WERI-Rb-1 (cell line): ENCODE measurements at places on chromosomes 11 and 22.
A peak's percentile ranks its signal among the peaks of the same experiment; 100 is the strongest.

DNA sequence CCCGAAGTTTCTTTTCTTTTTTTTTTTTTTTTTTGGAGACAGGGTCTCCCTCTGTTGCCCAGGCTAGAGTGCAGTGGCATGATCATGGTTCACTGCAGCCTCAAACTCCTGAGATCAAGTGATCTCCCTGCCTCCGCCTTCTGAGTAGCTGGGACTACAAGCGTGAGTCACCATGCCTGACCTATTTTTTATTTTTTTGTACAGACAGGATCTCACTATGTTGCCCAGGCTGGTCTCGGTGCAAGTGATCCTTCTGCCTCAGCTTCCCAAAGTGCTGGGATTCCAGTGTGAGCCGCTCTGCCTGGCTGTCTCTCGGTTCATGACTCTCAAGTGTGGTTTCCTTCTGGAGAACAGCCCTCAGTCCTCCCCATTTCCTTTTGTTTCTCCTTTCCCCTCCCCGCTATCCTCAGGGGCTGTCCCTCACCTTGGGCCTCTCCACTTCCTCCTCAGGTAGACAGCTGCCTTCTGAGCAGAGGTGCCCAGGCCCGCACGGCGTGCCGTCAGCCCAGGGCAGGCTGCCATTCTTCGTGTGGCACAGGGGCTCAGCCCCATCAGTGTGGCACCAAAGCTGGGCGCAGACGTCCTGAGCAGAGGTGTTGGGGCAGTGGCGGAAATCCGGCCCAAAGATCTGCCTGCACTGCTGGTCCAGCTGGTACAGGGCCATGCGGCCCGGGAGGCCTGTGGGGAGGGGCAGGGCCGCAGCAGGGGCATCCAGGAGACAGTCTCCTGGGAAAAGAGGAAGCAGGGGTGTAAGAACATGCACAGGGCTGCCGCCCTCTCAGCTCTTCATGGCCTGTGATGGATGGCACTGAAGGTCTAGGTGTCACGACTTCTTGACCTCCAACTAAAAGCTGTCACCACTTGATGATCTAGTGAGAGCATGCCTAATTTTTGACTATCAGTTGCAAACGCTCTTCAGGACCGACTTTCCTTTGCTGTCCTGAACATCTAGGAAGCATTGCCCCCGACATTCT is 14.0 kb downstream of the ADAMTS8 start:
- no peak for DNase-seq

DNA sequence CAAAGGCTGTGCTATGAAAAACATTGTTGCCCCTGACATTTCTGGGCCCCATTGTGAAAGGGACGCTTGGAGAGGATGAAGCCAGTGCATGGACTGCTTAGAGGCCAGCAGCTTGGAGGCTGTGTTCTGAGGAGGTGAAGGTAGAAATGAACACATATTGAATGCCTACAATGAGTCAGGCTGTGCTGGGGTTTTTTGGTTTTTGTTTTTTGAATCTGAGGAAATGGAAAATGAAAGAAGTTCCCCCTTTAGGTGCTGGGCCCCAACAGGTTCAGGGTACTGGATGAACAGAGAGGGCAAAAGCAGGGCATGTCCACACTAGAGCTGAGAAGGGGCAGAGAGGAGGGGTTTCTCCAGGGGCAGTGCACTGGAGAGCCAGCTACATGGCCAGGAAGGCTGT is 166.1 kb upstream of the API5 start:
- no peak for DNase-seq

- DNase-seq, result no peak
Observed at GRCh38 chr11:86383041-86383955, 8.6 kb downstream of the CCDC81 start.

- DNase-seq, result no peak
Observed at GRCh38 chr11:27354359-27354965, 8.6 kb downstream of the CCDC34 start.

DNA sequence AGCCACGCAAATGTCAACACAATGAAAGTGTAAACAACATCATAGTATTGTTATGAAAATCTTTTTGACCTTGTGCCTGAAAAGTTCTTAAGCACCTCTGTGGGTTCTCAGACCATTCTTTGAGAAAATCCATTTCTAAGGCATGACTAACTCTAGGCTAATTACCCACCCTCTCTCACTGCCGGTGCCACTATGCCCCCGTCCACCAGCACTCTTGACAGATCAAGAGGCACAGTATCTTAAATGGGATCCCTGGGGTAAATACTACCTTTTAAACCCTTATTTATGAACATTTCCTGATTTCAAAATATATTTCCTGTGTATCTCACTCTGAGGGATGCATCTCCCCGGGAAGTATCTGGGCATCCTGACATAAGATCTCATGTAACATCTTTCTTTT is 607.5 kb downstream of the METTL15 start:
- no peak for DNase-seq

GRCh38 chr11:12680246-12680939 is 6.2 kb downstream of the TEAD1 start:
- peak; percentile 95 for DNase-seq

GRCh38 chr11:12226093-12226492 is 115.7 kb downstream of the MICAL2 start:
- no peak for DNase-seq

GRCh38 chr22:24559471-24559870 is 3.7 kb downstream of the SNRPD3 start:
- DNase-seq, result peak; percentile 59

- no peak for DNase-seq
Observed at GRCh38 chr11:27385245-27385644, 22.2 kb upstream of the CCDC34 start.

DNA sequence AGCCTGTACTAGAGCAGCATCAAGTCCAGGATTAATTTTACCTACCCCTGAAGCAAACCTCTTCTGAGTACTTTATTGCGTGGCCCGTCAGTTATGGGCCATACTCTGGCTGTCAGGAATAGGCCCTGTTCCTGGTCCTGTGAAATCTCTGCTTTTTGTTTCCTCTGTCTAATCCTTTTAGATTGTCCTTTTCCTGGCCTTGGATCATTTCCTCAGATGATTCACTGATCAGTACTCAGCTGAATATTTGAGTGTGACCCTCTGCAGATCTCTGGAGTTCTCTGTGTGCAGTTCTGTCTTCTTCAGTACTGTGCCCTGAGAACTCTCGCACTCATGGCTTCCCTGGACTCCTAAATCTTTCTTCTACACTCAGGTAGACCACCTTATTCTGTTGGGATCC is 123.5 kb downstream of the UVRAG start:
- no peak for DNase-seq

DNA sequence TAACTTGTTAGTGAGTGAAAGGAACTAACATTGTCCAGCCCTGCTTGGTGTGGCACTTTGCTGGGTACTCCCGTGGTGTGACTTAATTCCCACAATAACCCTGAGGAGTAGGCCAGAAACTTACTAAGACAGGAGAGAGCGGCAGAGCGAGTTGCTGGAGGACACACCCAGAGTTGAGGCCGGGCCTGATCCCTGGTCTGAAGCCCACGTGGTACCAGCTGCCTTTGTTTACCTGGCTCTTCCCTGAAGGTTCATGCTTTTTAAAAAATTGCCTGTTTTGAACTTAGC is 594 bp downstream of the MPST start:
- no peak for DNase-seq

DNA sequence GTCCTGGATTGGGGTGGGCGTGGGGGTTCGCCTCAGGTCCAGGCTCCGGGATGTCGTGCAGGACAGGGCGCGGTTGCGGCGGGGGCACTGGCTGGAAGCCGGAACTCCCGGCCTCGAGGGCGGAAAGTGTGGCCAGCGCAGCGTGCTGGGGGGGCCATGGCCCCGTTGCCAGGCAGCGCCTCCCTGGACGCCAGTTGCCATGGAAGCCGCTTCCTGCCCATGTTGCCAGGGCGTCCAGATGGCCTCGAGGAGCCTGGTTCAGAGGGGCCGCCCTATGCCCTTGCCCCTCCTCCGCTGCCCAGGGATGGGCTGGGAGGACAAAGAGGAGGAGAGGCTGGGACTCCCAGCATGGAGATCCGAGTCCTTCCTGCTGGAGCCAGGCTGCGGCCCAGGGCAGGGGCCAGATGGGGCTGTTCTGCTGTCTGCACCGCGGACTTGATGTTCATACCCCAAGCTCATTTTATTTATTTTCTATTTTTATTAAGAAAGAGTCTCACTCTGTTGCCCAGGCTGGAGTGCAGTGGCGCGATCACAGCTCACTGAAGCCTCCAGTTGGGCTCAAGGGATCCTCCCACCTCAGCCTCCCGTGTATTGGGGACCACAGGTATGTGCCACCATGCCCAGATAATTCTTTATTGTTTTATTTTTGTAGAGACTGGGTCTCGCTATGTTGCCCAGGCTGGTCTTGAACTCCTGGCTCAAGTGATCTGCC is 4.6 kb upstream of the CCDC188 start:
- no peak for DNase-seq

DNA sequence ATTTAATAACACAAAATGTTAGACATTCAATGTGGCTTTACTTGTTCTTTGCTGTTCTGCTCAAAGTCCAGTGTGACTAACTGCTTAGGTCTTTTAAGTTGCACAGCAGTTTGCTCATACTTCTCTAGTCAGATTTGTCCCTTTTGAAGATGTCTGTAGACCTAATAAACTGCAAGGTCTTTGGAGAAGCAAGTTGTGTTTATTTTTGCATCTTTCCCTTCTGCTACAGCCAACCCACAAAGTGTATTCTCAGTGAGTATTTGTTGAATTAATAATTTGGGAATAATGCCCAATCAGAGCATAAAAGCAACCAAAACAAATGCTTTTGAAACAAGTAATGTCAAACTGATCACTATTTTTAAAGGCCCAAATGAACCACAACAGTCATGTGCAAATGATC is 312.5 kb downstream of the CADM1 start:
- no peak for DNase-seq

- no peak for DNase-seq
Observed at GRCh38 chr11:115698243-115698642, 194.0 kb upstream of the CADM1 start.

DNA sequence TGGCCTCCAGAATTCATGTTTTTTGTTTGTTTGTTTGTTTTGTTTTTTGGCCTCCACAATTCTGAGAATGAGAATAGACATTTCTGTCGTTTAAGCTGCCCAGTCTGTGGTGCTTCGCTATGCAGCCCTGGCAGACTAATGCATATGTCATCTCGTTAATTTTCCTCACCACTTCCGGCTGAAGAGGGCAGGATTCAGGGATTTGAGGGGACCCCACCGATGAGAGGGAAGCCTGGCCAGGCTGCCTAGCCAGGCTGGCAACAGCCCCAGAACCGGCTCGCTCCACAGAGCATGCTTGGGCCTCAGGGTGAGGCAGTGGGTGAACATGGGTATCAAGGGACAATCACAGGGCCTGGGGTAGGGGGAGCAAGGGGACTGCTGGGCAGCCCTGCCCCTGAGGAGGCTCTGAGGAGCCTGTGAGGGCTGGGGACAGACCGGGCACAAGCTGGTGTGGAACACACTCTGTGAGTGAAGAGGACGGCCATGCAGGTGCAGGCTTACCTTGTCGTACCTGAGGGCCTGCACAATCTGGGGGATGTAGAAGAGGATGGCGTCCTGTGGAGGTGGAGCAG is 47.8 kb upstream of the SERPIND1 start:
- no peak for DNase-seq

DNA sequence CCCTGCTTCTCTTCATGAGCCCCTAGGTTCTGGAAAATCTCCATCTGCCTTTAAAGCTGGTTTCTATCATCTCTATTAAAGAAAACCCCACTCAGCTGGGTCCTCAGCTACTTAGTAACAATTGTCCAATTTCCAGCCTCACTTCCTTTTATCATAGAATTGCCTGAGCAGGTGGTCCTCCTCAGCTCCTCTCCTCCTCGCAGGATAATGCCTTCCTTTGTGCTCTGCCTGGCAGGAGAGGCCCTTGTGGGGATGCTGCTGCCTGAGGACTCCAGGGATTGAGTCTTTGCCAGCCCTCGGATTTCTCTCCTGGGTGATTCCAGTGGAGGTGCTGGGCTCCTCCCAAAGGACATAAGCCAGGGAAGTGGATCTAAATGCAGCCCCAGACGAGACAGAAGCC is 448.3 kb downstream of the INSC start:
- DNase-seq, result no peak

- DNase-seq, result no peak
Observed at GRCh38 chr22:38567531-38568285, 2.3 kb downstream of the DMC1 start.

- DNase-seq, result no peak
Observed at GRCh38 chr11:2562890-2563212, 118.0 kb downstream of the KCNQ1 start.

- DNase-seq, result peak; percentile 90
Observed at GRCh38 chr11:118907051-118908042, 18.4 kb downstream of the BCL9L start.

GRCh38 chr11:112765337-112765736 is 195.9 kb upstream of the NCAM1 start:
- no peak for DNase-seq

- DNase-seq, result no peak
Observed at GRCh38 chr11:57484141-57484710, 23.9 kb downstream of the RTN4RL2 start.

- DNase-seq, result no peak
Observed at GRCh38 chr22:41815716-41816115, 15.2 kb downstream of the CCDC134 start.

- no peak for DNase-seq
Observed at GRCh38 chr11:102611291-102611690, 13.8 kb downstream of the MMP20 start.

DNA sequence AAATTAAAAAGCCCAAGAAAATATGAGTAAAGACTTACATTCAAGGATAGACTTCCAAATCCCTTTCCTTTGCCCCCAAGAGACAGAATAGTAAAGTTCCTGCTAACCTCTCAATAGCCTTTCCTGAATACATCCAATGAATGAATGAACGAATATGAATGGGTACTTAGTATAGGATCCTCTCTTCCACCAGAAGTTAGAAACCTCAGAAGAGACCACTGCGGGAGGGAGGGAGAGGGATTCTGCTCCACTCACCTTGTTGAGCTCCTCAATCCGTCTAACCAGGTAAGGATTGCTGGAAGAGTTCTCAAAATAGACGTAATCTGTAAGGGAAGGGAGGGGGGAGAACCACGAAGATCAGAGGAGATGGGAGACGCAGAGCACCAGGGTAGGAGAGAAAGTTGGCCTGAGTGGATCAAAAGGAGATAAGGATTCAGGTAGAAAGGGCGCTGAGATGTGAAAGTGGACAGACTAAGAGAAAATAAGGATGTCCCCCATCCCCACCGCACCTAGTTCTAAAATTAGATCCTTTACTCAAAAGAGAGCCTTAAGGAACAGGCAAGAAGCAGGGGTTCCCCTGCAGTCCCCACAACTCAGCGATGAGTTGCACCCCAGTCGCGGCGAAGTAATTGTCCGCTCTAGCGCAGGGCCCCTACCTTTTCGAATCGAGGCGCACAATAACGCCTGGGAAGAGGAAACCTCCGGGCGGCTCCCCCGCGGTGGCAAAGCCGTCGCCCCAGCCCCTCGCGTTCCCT is 1.1 kb downstream of the MTA2 start:
- no peak for DNase-seq

DNA sequence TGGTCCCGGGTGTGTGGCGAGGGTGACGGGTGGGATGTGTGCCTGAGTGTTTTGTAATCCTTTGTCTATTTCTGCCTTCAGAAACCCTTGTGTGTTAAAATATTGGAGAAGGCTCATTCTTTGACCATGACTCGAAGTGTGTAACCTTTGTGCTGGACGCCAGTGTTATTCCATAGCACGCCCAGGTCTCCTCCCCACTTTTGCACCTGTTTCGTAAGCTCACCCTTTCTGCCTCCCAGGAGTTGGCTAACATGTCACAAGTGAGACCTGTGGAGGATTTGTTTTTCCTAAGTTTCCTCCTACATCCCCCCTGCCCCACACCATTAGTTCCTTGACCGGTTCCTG is 382 bp downstream of the C11orf54 start:
- DNase-seq, result no peak

GRCh38 chr11:72446929-72447769 is 12.8 kb upstream of the CLPB start:
- no peak for DNase-seq

- DNase-seq, result peak; percentile 50
Observed at GRCh38 chr11:64650923-64651523, 60.0 kb downstream of the SLC22A12 start.
